Activated T-helper 1 cell treated with anti-CD3 and anti-CD28 coated beads, Interleukin-12 subunit alpha, Interleukin-12 subunit beta, Interleukin-2, Interleukin-4 antibody, amounts not matched to agents 30 ng/mL and 10 ng/mL and 1 ng/mL, durations not matched to agents 14 hours and 24 hours and 36 hours (primary cell): ENCODE measurements at places on chromosomes 7 and 10.

DNA sequence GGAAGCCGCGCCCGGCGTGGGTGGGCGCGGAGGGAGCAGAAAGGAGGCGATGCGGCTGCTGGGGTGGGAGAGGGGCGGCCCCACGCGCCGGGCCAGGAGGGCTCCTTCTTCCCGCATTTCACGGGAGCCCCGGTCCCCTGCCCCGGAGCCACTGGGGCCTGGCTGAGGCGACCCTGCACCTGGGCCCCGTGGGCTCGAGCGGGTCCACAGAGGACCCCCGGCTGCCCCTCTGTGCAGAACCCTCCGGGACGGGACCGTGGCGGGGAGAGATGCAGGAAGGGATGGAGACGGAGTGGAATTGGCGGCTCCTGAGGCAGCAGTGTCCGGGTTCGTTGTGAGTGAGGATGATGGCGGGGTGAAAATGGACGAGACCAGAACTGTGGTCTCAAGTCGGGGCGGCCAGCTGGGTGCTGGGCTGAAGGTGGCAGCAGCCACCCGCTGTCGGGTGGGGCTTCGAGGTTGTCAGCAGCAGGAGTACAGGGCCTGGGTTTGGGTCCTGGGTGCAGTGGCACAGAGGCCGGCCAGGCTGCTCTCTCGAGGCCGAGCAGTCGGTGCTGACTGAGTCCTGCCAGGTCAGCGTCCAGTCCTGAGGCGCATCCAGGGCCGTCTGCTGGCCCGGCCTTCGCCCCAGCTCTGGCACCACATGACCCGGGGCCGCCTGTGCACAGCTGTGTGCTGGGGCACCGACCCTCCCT is 80.4 kb downstream of the VIPR2 start:
- DNase-seq: no peak

- DNase-seq: no peak
Measured at GRCh38 chr7:67402280-67402679, 405.6 kb downstream of the TYW1 start.

GRCh38 chr10:28674782-28675181 is 2.5 kb upstream of the BAMBI start:
- DNase-seq: no peak

DNA sequence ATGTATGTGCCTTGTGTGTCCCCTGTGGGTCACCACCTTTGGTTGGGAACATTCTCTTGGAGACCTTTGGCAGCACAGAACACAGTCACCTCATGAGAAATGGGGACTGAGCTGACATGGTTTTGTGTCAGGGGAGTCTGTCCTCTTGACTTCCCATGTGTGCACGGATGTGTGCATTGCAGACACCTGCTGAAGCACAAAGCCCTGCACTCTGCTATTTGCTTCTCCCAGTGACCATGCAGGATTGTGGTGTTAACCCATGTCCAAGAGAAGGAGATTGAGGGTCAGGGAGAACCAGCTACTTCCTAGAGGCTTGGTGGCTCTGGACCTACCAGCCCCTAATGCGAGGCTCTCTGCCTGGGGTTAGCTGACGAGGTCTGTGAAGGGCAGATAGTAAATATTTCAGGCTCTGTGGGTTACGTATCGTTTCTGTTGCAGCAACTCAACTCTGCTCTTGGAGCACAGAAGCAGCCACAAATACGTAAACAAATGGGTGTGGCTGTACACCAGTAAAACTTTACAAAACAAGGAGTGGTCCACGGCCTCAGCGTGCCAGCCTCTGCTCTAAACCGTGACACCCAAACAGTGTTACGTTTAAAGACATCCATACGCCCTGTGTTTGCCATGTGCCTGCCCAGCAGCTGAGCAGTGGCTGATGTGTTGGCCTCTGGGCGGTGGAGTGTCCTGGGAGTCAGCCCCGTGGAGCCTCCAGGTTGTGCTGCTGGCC is 51.7 kb downstream of the ADCY1 start:
- no peak for DNase-seq

DNA sequence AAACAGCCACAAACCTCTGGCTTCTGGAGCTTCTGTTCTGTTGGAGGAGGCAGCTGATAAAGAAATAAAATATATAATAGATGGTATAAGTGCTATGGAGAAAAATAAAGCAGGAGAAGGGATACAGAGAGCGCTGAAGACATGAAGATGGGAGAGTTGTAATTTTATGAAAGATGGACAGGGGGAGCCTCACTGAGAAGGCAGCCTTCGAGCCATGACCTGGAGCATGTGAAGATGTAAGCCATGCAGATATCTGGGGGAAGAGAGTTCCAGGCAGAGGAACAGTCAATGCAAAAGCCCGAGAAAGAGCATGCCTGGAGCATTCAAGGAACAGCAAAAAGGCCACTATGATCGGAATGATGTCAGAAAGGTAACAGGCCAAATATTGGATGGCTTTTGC is 187.5 kb downstream of the KIAA1217 start:
- DNase-seq: no peak

GRCh38 chr7:84364708-84365107 is 170.1 kb upstream of the SEMA3A start:
- no peak for DNase-seq
